NCI-H2171 treated with DMSO at 0.1 percent for 48 hours (cell line): ENCODE measurements at places on chromosomes 7 and 10.

- no peak for DNase-seq
These were observed 119.1 kb downstream of the NKX6-2 start for GRCh38 chr10:132666705-132667341.

- no peak for DNase-seq
These were observed 207.1 kb downstream of the TRIL start for GRCh38 chr7:28750981-28751380.

DNA sequence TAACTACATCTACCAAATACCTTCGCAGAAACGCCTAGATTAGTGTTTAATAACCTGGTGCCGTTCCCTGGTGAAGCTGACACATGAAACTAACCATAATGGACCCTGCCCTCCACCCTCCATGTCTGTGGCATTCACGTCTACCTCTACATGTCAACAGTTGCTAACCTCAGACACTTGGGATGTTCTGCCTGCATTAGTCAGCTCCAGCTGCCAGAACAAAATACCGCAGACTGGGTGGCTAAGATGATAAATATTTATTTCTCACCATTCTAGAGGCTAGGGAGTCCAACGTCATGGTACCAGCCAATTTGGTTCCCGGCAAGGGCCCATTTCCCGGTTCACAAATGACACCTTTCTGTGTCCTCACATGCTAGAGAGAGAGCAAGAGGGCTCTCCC is 118.5 kb upstream of the CHST15 start:
- no peak for DNase-seq

- no peak for DNase-seq
These were observed 22.1 kb upstream of the PPP1R17 start for GRCh38 chr7:31664890-31665289.

DNA sequence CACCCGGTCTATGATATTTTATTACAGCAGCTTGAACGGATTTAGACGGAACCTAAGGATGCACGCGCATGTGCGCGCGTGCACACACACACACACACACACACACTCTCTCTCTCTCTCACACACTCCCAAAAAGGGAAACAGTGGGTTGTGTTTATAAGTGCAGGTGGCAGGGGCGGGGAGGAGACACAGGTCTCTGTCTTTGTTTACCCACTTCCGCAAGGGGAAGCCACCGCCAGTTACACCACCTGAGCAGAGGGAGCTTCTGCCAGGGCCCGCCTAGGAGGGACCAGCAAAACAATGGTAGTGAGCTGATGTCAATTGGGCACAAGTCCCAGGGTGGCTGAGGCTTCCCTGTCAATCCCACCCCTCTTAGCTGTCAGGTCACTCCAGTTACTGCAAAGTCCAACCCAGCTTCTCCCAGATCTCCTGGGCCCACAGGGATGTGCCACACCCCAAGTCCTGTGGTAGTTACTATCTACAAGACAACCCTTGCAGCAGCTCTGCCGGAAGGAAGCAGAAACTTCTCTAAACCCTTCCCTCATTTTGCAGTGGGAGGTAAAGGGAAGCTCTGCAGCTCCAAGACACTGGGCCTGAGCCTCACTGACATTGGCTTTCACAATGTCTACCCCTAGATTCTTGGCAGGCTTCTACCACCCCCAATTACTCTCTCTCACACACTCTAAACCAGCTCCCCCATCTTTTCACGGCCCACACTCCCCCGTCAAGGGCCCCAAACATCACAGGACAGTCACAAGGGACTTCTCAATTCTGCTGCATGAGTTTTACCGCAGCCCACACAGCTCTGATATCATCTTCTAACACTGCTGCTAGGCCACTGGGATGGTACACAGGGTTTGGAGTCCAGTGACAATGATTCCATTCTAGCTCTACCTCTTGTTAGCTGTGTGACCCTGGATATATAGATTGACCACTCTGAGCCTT is 17.6 kb downstream of the ANXA11 start:
- DNase-seq = peak; percentile 31

DNA sequence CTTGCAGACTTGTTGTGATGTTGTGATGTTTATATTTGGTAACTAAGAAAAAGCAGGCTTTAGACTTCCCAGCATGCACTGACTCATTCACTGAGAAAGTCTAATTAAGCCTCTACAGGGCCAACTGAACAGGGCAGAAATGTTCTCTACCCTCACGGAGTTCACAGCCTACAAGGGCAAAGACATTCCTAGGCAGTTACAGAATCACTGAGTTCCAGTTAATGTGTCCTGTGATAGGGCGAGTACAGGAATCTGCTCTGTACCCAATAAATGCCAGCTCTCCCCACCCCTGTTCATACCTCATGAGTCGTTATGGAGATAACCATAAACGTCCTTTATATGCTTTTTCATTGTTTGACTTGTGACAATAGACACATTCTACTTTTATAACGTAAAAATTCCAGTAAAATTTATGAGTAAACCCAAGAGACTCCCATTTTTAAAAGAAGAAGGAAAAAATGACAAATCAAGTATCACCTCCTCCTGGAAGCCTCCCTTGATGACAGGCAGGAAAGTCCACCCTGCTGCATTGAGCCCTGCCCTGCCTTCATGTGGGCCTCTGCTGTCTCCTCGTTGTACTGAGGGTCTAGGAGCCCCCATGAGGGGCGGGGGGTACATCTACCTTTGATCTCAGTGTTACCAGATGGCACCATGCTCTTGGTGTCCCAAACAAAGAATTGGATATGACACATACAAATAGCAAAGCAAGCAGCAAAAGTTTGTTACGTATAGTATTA is 14.3 kb downstream of the MUC12 start:
- no peak for DNase-seq

DNA sequence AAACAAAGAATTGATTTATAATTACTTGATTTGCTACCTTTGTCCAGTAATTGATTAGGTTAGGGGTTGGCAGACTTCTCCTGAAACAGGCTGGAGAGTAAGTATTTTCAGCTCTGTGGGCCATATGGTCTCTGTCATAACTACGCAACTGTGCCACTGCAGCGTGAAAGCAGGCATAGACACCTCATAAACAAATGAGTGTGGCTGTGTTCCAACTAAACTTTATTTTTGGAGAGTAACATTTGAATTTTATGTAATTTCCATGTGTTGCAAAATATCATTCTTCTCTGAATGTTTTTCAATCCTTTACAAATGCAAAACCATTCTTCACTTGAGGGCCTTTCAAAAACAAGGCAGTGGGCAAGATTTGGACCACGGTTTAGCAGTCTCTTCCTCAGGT is 76.9 kb downstream of the GALNT17 start:
- DNase-seq = peak; percentile 58

GRCh38 chr10:78508955-78509748 is 475.5 kb downstream of the RPS24 start:
- DNase-seq = no peak

DNA sequence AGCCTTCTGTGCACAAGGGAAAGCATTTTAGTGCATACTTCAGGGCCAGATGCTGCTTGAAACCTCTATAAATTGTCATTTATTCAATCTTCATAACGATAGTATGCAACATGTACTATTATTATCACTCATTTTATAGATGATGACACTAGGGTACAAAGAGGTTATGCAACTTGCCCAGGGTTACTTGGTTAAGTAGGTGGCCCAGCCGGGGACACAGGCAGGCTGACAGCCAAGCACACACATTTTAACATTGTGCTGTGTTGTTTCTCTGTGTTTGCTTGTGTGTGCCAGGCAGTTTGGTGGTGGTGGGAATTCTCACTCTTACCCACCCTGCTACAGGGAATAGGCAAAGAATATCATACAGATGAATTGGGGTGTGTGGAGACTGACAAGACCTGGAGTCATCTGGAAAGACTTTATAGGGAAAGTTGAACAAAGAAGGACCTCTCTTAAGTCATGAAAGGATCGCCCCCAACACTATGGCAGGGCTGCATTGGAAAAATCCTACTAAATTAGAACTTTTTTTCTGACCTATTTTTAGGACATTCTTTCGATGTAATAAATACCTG is 98.9 kb downstream of the MKX start:
- DNase-seq = no peak

- DNase-seq = no peak
These were observed 39.5 kb downstream of the PPP1R3C start for GRCh38 chr10:91593366-91593765.

- no peak for DNase-seq
These were observed 69.4 kb downstream of the CLEC2L start for GRCh38 chr7:139592801-139593461.

DNA sequence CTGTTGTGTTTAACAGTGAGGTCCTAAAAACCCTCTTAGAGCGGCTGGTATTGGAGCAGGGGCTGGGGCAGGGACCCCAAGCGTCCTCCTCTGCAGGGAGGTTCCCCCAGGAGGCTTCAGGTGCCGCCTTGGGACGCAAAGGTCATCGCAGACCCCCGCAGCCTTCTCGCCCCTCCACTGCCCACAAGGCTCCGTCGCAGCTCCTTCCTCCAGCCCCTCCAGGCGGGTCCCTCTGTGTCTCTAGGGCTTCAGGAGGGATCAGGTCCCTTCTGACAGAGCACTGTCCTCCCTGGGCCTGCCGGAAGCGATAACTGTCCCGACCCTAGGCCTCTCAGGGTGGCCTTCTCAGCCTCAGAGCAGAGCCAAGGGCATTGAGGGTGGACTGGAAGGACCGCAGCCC is 26.1 kb upstream of the AP5Z1 start:
- no peak for DNase-seq

DNA sequence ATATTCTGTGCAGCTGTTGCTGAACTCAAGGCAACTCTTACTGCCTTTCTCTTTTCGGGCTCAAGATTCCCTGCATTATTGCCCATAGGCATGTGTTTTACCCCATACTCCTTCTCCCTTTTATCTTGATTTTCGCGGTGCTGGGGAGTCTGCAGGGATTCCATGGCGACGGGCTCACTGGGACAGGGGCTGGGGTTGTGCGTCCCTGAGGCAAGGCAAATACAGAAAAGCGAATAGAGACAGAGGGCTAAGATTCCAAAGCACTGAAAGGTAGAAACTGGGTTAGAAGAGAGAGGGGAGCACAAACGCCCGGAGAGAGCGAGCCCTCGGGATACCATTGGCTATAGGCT is 519 bp upstream of the RPP38 start:
- DNase-seq = no peak

- DNase-seq = no peak
These were observed 279.4 kb upstream of the HABP2 start for GRCh38 chr10:113273181-113274163.

GRCh38 chr10:34911661-34912205 is 96.6 kb upstream of the PARD3 start:
- DNase-seq = no peak

DNA sequence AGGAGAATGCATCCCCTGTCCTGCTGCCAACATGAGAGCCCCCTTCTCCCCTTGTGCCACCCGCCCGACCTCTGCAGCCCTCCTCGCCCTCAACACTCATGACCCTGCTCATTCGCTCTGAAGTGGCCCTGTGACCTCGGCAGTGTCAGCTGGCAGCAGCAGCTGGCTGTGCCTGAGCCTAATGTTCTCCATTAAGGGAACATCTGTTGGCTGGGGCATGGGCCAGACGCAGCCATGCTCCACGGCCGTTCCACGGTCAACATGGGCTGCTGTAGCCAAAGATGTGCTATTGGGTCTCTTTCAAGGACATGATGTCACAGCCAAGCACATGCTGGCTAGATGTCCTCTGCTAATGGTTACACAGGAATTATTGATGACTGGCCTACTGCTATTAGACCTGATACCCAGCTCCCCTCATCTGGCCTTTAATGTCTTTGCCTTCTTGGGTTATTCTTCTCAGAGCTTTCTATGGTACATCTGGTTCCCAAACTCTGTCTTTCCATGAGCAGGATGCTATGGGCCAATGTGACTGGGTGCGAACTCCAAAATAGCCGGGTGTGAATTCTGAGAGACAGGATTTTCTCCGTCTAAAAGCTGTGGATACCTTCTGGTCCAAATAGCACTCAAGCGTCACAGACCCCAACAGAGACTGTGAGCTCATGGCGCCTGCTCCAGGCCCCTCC is 22.4 kb downstream of the ADCYAP1R1 start:
- peak; percentile 38 for DNase-seq

GRCh38 chr7:152862856-152863255 is 103.3 kb downstream of the ACTR3B start:
- DNase-seq = no peak

DNA sequence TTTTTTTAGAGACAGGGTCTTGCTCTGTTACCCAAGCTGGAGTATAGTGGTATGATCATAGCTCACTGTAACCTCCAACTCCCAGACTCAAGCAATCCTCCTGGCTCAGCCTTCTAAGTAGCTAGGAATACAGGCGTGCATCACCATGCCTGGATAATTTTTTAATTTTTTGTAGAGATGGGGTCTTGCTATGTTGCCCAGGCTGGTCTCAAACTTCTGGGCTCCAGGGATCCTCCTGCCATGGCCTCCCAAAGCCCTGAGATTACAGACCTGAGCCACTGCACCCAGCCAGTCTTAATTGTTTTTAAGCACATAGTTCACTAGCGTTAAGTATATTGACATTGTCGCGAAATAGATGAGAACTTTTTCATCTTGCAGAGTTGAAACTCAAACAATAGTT is 2.0 kb downstream of the SUPV3L1 start:
- DNase-seq = no peak

- DNase-seq = no peak
These were observed 70.9 kb downstream of the HHEX start for GRCh38 chr10:92760609-92761008.

GRCh38 chr10:125166658-125167057 is 6.3 kb upstream of the CTBP2 start:
- DNase-seq = no peak

GRCh38 chr10:11424456-11425295 is 186.8 kb downstream of the USP6NL start:
- DNase-seq = no peak

GRCh38 chr10:86329093-86329710 is 37.4 kb downstream of the GRID1 start:
- DNase-seq = no peak

DNA sequence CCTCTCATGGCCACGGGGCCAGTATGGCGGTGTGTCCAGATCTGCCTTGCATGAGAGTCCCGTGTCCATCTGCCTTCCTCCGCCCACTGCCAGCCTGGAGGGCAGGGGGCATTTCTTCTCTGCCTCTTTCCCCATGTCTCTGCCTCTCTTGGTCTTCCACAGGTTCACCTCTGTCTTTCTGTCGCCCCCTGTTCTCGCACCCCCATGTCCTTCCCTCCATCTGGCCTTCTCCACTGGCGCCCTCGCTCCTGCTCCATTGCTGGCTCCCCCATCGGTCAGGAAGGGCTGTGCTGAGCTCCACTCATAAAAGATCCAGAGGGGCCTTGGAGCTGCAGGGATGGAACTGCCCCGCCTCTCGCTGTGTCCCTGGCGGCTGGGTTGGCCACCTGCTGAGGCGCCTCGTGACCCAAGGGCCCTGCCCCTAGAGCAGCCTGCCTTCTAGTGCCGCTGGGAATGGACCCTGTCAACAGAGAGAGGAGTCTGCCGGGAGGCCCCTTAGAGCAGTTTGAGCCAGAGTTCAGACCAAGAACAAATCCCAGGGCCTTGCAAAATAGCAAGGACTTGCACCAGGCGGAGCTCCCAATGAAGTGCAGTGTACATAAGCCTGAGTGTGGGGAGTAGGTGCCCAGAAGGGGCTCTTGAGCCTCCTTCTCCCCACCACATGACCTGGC is 42.0 kb downstream of the GOLGA7B start:
- DNase-seq = no peak

- no peak for DNase-seq
These were observed 67.7 kb upstream of the CC2D2B start for GRCh38 chr10:95840121-95840520.

GRCh38 chr7:155644971-155645509 is 579 bp downstream of the RBM33 start:
- DNase-seq = peak; percentile 42
